T-helper 2 cell treated with Interferon-gamma antibody and Interleukin-4, amounts not matched to agents 5 μg/mL and 100 μg/mL, for 36 hours (primary cell): ENCODE measurements at places on chromosomes 5 and 9.

- no peak for DNase-seq
Observed at GRCh38 chr5:124872086-124872485, 125.6 kb upstream of the ZNF608 start.

- no peak for DNase-seq
Observed at GRCh38 chr5:148780711-148781110, 45.7 kb upstream of the ADRB2 start.

DNA sequence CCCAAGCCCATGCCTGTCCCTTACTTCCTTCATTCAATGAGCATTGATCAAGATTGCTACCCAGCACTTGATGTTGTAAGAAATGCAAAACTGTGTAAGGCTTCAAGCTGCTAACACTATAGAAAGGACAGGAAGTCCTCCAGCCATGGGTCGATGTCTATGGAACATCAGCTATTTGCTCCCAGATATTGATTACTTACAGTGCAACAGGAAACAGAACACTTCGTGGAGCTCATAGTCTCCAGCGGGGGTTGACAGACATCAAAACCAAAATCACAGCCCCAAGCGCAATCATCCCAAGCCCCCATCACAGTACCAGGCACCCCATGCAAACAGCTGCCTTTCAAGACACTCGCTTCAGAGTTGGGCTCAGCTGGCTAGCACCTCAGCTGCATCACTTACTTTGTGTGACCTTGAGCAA, 26.8 kb upstream of the DUSP1 start:
- DNase-seq = no peak

- no peak for DNase-seq
Observed at GRCh38 chr9:123329329-123329955, 26.6 kb upstream of the CRB2 start.

DNA sequence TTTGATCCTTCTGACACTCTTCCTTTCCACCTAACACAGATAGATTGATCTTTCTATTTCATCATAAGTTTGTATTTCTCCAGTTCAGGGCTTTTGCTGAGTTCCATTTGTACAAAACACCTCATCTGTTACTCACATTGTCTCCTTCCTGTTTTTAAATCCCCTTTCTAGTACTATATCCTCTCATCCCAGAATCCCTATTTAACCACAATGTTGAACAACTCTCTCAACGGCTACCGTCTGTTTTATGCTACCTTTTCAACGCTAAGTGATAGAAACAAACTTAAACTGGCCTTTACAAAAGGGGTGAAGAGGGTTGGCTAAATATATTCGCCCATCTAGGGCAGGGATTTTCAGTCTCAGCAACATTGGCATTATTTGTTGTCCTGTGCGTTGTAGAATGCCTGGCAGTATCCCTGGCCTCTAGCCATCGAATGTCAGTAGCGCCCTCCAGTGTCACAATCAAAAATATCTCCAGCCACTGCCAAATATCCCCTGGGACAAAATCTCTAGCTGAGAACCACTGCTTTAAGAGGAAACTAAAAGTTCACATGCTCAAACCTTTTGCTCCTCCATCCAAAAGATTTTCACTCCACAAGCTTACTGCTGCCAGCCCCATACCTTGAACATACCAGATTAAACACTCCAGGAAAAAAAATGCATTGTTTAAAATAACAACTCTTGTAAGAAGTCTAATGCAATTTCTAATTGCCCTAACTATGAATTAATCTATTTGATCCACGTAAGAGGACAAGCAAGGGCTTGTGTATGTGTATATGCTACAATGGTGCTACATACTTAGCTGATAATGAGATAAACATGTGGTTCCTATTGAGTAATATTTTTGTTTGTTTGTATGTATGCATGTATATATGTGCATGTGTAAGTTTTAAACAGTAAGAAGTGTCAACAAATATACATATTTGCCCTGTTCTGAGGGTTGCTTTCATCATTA, 344.0 kb downstream of the PTPRD start:
- DNase-seq = no peak

DNA sequence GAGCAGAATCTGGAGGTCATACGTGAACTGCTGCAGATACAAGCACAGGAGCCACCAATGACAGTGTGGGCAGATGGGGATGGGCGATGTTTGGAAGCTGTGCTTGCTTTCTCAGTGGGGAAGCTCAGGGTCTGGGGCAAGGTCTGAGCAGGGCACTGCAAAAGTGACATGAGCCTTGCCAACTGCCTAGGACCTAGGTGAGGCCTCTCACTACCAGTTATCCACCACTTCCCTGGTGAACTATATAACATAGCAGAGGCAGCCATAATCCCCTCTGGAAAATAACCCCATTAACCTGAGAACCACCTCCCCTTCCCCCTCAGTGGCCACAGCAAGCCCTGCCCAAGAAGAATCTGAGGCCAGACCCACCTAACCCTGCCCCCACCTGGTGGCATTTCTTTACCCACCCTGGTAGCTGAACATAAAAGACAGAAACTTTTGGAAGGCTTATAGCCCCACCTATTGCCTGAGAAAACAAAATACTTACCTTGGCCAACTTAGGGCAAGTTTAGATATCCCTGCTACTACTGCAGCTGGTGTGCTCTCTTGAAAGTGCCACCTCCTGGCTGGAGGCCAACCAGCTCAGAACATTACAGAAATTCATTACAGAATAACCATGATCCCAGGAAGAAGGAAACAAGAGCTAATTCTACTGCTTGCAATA, 18.8 kb upstream of the SPEF2 start:
- DNase-seq = no peak

DNA sequence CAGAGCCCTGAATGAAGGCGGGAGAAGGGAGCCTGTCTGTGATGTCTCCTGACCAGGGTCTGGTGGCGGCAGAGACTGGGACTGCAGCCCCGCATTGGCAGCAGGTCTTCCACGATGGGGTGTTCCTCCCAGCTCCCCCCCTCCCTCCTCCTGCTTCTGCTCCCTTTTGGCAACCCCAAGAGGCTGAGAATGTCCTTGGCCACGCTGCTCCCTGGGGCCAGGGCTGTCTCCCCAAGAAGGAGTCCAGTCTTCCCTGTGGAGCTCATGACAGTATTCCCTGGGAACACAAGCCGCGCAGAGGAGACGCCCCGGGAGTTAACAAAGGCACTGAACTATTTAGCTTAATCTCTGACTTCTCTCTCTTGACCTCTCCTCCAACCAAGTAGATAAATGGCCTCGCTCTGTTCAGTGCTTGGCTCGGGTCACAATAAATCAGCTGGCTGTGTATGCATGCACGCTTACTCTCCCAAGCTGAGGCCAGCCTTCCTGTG, 84.0 kb upstream of the NEURL1B start:
- DNase-seq = no peak

GRCh38 chr5:151047814-151048425, 27.5 kb downstream of the GPX3 start:
- DNase-seq = no peak

DNA sequence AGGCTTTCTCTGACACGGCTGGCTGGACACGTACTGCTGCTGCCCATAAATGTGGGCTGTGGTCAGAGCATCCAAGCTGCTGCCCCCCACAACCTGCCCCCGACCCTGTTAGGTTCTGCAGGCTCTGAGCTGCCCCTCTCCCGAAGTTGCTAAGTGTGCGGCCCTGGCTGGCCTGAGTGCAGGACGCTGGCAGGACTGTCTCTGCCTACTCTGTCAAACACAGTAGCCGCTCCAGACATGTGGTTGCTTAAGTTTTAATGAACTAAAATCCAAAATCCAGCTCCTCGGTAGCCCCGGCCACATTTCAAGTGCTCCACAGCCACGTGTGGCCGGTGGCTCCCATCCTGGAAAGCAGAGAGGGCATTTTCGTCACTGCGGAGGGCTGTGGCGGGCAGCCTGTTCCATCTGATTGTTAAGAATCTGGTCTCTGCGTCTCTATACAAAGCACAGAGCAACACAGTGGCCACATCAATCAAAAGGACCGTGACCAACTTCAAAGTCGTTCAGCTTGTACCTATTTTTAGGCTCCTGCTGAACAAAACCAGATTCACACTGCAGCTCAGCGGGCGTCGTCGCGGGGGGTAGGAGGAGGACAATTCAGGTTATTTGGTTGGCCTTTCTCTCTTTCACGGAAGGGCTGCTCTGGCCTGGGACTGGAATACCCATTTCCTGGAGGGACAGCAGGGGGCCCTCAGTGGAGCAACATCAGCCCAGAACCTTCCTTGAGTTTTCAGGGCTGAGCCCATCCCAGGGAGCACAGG, 68.9 kb downstream of the PTCH1 start:
- no peak for DNase-seq

GRCh38 chr5:148966348-148966747, 96.5 kb downstream of the SH3TC2 start:
- DNase-seq = no peak

- DNase-seq = no peak
Observed at GRCh38 chr9:129177443-129177790, 644 bp downstream of the IER5L start.

DNA sequence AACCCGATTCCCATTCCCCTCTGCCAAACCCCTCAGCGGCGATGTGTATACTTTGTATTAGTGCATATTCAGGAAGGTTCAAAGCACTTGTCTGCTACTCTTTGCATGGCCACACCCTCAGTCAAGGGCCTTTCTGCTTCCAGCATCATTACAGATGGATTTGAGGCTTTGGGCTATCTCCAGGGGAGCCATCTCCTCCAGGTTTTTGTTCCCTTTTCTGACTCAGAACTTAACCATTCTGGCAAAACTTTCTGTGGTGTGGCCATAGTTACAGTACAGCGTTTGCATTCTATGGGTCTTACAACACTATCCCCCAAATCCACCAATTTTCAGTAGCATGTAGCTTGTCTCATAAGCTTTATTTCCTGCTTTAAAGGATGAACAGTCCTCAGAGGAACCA, 36.0 kb upstream of the SVEP1 start:
- no peak for DNase-seq

DNA sequence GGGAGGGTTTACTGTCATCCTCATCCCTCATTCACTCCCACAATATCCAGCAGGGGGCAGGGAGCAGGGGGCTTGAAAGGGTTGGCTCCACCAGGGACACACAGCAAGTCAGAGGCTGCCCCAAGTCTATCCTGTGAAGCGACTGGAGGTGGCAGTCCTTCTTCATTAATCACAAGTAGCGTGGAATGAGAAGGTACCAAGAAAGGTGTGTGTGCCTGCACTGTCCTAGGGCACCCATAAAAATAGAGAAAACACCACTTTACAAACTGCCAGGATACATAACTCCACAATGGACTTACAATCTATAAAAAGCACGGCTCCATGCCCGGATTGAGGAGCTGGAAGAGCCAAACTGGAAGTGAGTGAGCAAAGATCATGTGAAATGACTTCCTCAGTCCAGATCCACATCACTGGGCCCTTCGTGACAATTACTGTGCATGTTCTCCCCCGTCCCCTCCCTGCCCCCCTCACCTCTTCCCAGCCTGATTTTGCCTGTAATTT, 183.9 kb downstream of the SLIT3 start:
- no peak for DNase-seq

- no peak for DNase-seq
Observed at GRCh38 chr5:29719171-29719570, 1474.3 kb upstream of the CDH6 start.

DNA sequence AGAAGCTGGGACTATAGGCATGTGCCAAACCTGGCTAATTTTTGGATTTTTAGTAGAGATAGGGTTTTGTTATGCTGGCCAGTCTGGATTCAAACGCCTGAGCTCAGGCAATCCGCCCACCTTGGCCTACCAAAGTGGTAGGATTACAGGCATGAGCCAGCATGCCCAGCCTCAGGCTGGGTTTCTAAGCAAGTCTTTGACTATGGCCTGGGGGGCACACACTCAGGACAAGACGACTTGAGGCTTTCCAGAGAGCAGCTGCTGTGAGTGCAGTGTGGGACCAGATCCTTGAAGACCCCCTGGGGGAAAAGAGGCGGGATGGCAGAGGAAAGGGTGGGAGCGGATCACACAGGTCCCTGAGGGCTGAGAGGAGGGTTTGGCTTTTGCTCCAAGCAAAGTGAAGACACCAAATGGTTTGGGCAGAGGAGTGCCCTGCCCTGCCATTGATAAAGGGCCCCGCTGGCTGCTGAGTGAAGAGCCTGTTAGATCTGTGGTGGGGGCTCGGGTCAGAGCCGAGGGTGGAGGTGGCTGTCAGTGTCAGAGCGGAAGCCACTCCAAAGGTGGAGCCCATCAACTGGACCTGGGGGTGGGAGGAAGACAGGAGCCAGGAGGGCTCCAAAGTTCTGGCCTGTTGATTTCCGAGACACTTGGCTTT, 46.8 kb upstream of the FUBP3 start:
- DNase-seq = no peak

- no peak for DNase-seq
Observed at GRCh38 chr5:101045689-101046088, 142.6 kb upstream of the ST8SIA4 start.

GRCh38 chr9:133862585-133863256, 124.6 kb upstream of the SARDH start:
- DNase-seq = no peak

DNA sequence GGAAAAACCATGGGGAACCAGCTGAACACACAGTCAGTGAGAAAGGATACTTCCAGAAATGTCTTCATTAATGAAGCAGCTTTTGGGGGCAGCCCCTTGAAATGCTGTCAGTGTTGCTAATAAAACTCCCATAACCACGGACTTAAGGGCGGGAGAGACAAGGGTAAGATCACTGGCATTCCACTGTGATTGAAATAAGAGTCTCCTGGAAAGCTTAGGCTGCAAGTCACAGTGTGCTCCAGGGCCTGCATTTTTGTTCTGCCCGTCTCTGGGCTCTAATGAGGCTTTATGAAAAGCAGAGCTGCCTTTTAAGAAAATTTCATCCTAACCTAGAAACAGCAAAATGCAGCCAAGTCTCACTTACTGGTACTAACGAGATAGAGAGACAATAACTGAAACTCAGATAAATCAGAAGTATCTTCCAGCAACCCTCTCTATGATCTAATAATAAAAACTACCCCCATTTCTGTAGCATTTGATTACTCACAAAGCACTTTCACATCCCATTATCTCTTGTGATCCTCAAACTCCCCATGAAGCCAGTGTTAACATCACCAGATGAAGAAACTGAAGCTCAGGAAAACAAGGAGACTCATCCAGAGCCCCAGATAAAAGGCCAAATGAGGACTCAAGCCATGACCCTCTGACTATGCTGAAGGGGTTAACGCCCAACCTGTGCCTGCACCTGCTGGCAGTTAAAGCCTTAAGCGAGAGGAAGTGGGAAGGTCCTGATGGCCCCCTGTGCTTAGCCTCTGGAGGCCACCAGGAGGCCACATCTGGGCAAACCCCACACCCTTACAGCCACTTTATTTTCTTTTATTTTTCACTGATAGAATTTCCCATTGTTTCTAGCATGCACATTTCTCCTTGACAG, 37.5 kb downstream of the SPOCK1 start:
- DNase-seq = no peak

DNA sequence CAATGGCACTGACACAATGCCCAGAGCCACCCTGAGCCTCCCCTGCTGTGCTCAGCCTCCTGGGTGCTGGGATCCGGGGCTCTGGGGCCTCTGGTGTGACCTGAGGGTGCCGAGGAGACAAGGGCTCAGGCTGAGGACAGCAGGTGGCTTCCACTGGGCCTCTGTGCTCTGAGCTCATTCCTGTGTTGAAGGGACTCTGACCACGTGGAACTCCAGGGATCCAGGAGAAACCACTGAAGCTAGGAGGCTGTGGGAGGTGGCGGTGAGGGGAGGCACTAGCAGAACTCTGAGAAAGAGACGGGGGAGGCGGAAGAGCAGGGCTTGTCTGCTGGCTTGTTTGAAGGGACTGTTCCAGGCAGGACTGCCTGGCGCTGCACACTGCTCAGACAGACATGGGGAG, 318.7 kb upstream of the IRX1 start:
- DNase-seq = no peak

- peak; percentile 57 for DNase-seq
Observed at GRCh38 chr9:129726322-129727160, 26.3 kb downstream of the PTGES start.

- DNase-seq = peak; percentile 89
Observed at GRCh38 chr9:15306757-15307522, at the start of gene TTC39B. TSS of gene TTC39B (minus strand) at chr9:15307216. CDS start at chr9:15307125, 91 bp downstream.

- DNase-seq = no peak
Observed at GRCh38 chr9:92704528-92704927, 34.6 kb upstream of the IPPK start.
